ENCODE measurements at places on chromosomes 7 and 10.

- DNase-seq = no peak
Measured at GRCh38 chr7:79610313-79610712, 156.8 kb upstream of the MAGI2 start.

DNA sequence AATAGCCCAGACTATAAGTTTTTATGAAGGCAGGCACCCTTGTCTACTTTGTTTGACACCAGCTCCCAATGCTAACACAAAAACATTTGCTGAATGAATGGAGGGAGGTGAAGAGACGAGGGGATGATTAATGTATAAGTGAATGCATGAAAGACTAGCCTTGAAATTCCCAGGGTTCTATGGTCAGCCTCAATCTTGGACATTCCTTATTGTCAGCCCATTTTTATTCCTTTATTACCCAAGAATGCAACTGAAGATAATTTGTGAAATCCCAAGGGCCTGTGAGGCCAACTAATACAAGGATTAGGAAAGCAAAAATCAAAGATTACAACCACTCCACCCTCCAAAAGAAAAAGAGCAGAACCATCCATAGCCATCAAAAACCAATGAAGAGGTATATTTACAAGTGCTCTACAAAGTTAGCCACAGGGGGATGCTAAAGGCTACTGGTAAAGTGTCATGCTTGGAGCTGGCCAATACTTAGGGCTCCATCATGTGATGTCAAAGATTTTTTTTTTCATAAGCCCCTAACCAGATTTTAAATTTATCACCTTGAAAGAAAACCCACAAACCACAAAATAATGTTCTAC lies 40.0 kb upstream of the ASAH2 start:
- DNase-seq = no peak

GRCh38 chr10:76088980-76089379 lies 657.6 kb downstream of the LRMDA start:
- no peak for DNase-seq

DNA sequence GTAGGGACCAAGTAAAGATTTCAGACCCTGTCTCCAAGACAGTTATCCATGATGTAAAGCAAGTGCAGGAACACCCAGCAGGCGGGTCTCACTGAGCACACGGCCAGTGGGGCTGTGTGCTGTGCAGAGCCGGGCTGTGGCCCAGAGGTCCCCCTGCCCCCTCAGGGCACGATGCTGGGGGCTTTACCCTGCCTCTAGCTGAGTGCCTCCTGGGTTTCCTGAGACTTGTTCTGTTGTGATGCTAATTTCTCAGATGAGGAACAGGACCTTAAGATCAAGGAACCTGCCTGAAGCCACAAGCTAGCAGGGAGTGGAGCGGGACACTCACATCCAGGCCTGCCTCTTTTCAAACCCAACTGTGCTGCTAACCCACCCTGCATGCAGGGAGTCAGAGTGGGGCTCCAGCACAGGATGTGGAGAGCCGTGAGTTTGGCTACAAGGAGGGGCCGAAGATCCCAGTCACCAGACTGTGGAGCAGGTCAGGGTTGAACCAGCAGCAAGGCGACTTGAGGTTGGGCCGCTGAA lies 76.1 kb upstream of the LYZL2 start:
- peak; percentile 64 for DNase-seq

DNA sequence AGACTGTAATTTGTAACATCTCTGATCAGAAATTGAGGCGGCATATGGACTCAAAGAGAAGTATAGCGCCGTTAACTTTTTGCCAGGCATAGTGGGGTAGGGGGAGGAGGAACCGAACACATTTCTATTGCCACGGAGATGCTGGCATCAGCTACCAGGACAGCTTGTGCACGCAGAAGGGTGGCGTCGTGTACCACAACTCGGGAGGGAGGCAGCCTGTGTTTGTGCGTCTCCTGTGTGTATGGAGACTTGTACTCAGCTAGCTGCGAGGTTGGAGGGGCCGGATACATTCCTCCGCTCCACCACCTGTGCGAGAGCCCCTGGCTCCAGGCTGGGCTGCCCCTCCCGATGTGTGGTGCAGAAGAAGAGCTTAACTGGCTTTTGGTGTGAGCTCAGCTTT lies 634.8 kb downstream of the TYW1 start:
- no peak for DNase-seq

DNA sequence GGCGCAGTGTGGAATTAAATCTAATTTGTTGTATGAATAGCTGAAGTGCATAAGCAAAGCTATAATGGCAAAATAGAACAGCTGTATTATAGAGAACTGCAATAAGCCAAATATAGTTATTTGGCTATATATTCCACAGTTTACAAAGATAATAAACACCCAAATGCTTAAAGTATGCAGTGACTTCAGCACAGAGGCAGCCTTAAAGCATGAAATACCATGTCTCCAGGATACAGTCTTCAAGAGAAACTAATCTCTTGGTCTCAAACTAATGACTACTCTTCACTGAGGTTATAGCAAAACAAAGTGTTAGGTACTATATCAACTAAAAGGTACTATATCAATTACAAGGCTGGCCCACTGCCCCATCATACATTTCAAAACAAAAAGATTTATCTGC lies 48.0 kb downstream of the NT5C2 start:
- no peak for DNase-seq

Measured in islet precursor cell (in vitro differentiated cells).